ENCODE measurements at places on chromosomes 2 and 18. TPM values are rescaled to one million over a fixed set of nuclear protein-coding genes. Genes with fewer than 3 reads are reported as not detected.

TBC1D8 gene
- total RNA-seq = 14.6 TPM

G6PC2 gene
- total RNA-seq = not detected

CFAP65 gene
- 1.1 TPM for total RNA-seq

IL1B gene
- not detected for total RNA-seq

GKN1 gene
- not detected for total RNA-seq

DNA sequence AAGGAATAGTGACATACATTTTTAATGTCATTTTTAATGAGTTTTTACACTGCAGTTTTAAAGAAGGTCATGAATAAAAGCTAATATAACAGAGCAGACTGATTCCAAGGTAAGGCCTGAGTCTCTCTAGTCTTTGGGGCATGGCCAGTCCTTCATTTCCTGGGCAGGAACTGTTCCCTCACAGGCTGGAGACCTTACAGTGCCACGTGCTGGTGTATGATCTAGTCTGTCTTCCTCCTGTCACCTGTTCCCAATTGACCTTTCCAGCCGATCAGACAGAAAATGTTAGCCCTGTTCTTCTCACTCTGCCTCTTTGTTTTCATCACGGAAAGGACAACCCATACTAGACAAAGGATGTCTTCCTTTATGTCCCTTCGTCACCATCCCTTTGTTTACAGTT, 33.6 kb downstream of the ZCCHC2 start:
- DNase-seq = no peak

DNA sequence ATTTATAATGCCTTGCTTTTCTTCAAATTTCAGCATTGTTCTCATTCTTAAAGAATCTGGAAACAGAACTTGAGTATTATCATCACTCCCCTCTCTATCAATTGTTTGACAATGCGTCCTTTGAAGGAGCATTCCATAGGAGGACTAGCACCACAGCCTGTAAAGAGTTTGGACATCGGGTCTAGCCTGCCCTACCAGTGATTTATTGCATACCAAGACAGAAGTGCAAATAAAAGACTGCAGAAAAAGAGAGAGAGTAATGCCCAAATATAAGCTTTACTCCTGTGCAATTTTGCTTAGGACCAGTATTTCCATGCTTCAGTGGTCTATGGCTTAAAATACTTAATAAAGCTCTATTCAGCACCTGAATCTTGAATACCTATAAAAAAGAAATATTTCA, 55.4 kb upstream of the MAP2 start:
- DNase-seq = no peak

DNA sequence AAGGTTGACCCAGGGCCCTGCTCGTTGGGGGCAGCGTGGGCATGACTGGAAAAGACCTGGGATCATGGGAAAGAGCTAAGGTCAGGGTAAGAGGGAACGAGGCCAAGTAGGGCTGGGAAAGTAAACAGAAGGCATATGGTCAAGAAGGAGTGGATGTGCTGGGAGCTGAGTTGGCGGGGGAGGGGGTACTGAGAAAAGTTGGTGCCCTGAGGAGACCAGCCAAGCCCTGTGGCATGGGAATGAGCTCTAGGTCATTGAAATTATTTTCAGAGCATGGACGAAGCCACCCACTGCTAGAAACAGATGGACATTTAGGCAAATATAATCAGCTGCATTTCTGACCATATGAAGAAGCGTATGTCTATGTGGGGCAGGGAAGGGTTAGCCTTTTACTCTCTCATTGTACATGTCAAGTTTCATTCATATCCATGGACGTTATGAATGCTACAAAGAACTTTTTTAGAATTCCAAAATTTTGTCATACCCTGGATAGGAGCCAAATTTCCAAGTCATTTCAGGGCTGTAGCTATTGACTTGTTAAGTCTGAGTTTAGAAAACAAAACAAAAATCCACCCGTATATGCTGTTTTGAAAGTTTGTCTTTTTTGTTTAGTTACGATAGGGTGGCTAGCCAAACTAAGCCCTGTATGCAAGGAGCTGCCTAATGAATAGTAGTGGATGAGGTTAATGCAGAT, 19.1 kb downstream of the MAPRE2 start:
- no peak for DNase-seq

GRCh38 chr18:3114451-3114850, 101.5 kb upstream of the LPIN2 start:
- no peak for DNase-seq

- no peak for DNase-seq
These were observed 37.0 kb downstream of the INO80C start for GRCh38 chr18:35460736-35461161.

DNA sequence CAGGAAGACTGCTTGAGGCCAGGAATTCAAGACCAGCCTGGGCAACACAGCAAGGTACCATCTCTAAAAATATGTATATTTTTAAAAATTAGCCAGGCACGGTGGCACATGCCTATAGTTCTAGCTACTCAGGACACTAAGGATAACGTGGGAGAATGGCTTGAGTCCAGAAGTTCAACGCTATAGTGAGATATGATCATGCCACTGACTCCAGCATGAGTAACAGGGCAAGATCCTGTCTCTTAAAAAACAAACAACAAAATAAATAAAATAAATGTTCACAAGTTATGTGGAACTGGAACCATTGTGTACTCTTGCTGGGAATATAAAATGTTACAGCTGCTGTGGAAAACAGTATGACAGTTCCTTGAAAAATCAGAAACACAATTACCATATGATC, 47.2 kb downstream of the USP34 start:
- DNase-seq = no peak

GRCh38 chr2:191923652-191923997, 76.7 kb upstream of the CAVIN2 start:
- no peak for DNase-seq

GRCh38 chr2:183998041-183998796, 600.1 kb upstream of the ZNF804A start:
- no peak for DNase-seq

Data from glutamatergic neuron (in vitro differentiated cells).